ENCODE measurements at places on chromosomes 3 and 15. TPM values are rescaled to one million over a fixed set of nuclear protein-coding genes. Genes with fewer than 3 reads are reported as not detected.

DNA sequence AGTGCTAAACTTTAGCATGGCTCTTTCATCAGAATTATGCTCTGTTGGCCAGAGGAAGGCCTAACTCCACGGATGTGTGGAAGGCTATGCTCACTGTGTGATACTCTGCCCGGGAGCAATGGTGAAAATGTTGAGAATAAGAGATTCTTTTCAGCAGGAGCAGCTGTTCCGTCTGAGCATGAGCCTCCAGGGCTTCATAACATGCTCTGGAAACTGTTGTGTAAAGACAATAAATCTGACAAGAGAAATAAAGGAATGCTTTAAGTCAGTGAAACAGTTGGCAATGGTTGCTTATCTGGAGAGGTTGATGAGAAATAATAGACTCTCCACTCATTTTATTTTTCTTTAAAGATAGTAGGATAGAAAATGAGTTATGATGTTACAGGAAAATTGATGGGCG is 269.8 kb downstream of the DIPK2A start:
- DNase-seq, result no peak

DNA sequence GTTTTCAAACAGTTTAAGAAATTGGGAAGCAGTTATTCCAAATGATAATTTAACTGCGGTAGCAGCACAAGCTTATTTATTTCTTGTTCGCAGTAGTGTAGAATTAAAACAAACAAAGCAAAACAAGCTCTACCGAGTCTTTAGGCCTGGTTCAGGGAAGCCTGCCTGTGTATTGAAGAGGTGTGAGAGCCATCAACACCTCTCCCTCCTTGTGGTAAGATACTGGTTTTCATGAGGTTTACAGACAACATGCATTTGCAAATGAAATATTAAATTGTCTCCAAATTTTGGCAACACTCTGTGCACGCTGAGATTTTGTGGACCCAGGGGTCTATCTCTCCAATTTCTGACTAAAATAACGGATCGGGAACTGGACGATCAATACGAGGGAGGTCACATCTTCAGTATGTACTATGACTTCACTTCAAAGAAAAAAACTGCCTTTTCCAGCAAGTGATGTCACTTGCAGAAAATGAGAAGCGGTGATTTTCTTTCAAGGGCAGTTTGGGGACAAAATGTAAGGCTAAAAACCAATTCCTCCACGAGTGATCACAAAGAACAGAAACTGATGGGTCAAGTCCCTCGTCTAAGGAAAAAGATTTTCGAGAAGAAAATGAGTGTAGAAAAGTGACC is 721 bp downstream of the ATR start:
- DNase-seq, result no peak

- DNase-seq, result no peak
Measured at GRCh38 chr3:82568776-82569338, 807.4 kb upstream of the GBE1 start.

C3orf22 gene
- not detected for total RNA-seq

DNA sequence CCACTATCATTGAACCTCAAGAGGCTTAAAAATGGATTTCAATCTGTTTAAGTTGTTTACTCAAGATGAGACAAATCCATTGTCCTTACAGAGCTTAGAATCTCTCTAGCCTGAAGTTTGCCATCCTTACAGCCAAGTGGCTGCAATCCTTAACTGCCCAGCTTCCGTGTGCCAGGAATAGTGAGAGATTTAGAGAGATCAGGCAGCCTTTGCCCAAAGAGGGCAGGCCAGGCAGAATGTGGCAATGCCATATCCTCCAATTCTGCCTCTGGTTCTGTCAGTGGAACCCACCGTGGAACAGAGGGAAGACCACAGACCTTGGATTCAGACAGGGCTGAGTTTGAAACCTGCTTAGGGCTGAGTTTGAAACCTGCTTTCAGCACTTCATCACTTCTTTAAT is 374.3 kb downstream of the VPS13C start:
- DNase-seq, result no peak

DNA sequence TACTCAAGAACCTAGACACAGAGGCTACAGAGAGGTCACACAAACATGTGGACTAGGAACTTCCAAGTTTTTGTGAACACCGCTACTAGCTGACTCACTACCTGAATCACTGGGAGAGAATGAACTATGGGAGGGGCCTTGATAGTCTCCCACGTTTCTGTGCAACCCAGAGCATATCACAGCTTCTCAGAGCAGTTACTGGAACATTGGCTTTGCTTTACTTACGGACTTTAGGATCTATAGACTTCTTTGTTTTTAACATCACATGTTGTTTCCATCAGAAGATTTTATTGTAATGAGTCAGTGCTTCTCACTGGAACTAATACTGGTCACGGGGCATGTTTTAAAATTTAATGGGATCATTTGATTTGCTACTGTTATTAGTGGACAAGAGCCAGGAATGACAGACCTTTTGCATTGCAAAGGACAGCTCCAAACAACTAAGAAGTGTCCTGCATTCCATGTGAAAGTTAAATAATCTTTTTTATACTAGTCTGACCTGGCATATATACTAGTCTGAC is 35.6 kb downstream of the RTP4 start:
- no peak for DNase-seq

SKOR1 gene
- 0.13 TPM for total RNA-seq

- DNase-seq, result no peak
Measured at GRCh38 chr15:31161951-31162350, 60.4 kb upstream of the TRPM1 start.

DNA sequence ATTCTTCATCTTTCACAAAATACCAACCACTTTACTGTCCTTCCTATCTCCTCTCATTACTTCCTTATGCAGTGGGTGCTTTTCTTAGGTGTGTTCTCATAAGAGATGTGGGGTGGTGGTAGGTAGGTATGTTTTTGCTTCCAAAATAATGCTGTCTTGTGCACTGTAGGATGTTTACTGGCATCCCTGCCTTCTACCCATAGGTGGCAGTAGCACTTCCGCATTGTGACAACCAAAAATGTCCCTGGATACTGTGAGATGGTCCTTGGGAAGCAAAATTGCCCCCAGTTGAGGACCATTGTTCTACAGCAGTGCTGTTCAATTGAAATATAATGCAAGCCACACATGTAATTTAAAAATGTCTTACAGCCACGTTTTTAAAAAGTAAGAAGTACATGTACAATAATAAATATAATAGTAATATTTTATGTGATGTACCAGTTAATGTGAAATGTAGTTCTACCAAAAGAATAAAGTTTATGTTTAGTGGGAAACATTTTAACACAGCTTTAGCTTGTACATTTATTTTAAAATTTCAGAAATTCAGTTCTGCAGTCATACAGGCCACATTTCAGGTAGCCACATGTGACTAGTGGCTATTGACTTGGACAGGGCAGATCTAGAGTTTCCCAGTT is 75.2 kb downstream of the NEO1 start:
- no peak for DNase-seq

DNA sequence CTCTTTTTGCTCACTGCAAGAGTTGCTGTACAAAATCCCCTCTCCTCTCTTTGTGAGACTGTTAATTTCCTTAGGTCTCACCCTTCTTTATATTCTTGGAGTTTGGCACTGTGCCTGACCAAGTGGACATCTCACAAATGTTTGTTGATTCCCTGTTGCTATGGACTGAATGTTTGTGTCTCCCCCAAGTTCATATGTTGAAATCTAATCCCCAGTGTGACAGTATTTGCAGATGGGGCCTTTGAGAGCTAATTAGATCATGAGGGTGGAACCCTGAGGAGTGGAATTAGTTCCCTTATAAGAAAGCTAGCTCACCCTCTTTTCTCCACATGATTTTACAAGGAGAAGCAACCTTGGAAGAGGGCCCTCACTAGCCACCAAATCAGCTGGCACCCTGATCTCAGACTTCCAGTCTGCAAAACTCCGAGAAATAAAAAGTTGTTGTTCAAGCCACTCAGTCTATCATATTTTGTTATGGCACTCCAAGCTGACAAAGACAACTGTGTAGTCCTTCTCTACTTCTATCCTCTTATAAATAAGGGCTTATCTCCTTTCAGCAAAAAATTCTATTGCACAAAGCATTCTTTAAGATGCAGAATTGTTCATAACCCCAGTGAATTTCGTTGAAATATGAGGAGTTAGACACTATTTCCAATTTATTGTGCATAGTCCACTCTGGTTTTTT is 65.5 kb upstream of the NPHP3 start:
- DNase-seq, result no peak

PDCD10 gene
- total RNA-seq, result 13.5 TPM

- DNase-seq, result no peak
Measured at GRCh38 chr15:89103481-89104171, 15.4 kb downstream of the ABHD2 start.

FBXL22 gene
- 0.53 TPM for total RNA-seq

DNA sequence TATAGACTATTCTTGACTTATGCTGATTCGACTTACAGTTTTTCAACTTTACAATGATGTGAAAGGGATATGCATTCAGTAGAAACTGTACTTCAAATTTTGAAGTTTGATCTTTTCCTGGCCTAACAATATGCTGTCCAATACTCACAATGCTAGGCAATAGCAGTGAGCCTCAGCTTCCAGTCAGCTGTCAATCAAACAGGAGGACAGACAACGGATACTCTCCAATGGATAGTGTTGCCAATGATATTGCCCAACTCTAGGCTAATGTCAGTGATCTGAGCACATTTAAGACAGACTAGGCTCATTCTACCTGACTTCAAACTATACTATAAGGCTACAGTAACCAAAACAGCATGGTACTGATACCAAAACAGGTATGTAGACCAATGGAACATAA is 55.0 kb upstream of the ZNF280D start:
- DNase-seq, result no peak

DNA sequence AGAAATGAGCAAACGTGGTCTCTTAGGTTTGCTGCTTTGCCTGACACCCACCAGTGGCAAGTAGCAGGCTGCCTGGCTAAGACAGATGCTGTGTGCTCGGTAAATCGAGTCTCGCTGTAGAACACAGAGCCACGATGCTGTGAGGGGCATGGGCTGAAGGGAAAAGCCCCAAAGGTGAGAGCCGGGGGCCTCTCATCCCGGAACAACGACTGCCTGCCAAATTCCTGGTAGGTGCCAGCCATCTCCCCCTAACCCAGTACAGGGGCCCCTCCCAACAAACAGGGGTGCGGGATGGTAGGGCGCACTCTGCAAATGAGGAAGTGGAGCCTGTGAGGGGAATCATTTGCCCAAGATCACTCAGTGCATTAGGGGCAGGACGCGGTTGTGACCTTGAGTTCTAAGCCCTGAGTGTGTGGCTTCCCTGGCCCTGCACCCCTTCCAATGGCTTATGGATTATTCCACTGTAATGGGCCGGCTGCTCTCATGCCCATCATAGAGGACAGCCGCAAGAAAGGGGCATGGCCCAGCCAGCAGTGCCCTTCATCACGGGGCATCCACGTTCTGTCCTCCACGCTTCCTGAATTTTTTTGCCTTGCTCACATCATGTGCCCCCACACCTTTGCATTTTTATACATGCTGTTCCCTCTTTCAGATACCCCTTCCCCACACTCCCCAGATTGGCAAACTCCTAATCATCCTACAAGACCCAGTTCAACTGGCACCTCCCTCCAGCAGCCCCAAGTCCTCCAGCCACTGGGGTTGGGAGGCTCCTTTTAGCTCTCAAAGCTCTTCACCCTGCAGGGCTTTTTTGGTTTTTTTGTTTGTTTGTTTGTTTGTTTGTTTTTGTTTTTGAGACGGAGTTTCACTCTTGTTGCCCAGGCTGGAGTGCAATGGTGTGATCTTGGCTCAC is 125.4 kb downstream of the NUP210 start:
- no peak for DNase-seq

DNA sequence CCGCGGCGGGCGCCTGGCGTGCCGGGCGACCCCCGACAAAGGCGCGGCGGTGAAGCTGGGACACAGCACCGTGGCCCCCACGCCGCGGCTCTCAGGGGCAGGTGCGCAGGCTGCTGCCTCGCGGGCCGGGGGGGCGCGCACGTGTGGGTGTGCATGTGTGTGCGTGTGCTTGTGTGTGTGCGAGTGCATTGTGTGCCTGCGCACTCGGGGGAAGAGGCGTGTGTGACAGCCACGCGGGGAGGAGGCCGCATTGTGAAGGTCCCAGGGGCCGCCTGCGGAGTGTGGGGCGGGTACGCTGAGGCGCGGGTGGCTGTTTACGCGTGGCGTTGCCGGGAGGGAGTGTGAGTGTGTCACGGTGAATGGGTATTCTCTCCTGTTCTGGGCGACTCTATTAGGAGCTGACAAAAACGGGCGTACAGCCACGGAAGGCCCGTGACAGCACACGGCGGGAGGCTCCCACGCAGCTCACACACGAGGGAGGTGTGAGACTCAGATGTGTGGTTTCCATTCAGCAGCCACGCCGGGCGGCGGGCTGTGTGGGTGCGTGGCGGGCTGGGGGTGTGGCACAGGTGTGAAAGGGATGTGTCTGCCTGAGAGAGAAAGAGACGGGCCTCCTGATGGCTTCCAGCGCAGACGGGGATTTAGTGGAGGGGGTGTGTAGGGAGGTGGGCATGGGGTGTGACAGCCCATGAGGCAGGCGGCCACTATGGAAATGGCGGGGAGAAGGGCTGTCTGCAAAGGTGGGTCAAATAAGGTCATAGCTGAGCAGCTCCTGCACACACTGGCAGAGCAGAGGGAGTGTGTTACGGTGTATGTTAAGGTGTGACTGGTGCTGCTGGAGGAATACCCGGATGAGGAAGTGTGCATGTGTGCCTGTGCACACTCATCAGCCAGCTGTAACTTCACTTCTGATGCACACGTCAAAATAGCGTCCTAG is 750 bp downstream of the PODXL2 start:
- DNase-seq, result no peak

DNA sequence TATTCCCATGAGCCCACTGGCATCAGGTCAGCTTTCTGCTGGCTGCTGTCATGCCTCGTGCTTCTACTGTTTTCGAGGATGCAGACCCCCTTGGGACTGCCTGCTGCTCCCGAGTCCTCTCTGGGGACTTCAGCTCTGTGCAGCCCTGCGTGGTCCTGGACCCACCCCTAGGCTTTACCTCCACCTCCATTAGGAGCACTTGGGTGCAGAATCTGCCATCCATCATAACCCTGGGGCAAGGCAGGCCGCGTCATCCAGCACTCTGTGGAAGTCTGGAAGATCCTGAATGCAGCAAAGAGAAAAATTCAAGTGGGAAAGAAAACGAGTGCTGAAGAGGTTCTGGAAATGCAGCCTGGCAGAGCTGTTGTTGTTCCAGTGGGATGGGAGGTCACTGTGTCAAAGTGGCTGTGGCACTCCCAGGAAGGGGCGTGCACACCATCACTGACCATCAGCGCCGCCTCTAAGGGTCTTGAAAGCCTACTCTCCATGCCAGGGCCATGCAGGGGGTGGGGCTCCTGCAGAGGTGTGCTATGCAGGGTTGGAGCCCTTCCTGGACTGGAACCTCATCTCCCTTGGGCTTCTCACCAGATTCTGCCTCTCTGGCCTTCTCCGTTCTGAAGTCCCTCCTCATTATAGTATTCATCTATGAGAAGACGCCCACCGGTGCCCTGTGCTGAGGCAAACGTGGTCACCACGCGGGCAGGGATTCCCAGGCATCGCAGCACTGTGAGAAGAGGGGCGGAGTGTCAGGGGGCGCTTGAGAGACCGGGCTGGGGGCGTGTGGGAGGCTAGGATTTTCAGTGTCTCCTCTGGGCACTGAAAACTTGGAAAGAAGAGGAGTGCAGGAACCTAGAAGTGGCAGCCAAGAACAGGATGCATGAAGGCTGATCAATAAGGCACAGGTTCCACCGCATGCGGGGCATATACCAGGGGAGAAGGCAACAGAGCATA is 12.5 kb downstream of the EPB42 start:
- DNase-seq, result no peak

Measured in left lobe of liver (tissue), 2 donors.